NCI-H1417 treated with DMSO at 0.1 percent for 48 hours (cell line): ENCODE measurements at places on chromosomes 3 and 15.

GRCh38 chr15:97680606-97681220 is 279.8 kb upstream of the ARRDC4 start:
- no peak for DNase-seq

DNA sequence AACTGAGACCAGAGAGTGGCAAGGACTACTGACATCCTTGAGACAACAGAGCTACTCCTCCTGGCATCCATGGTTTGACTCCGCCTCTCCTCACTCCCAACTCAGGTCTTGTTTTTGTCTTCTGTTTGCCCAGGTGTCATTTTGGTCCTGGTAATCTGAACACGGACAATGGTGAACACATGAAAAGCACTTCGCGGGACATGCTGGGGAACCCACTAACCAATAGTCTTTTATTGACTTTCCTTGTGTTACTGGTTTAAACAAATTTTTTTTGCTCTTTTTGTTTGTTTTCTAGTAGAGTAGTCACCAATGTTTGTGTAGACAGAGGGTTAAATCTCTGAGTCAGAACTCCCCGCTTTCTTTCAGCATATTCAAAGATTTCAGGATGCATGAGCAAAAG is 38.4 kb downstream of the LARP6 start:
- DNase-seq, result no peak

- no peak for DNase-seq
These were observed 10.7 kb downstream of the TMC3 start for GRCh38 chr15:81363276-81363675.

GRCh38 chr3:31408720-31409119 is 124.0 kb upstream of the STT3B start:
- no peak for DNase-seq

- no peak for DNase-seq
These were observed 51.5 kb upstream of the SLCO2A1 start for GRCh38 chr3:134081211-134081610.

DNA sequence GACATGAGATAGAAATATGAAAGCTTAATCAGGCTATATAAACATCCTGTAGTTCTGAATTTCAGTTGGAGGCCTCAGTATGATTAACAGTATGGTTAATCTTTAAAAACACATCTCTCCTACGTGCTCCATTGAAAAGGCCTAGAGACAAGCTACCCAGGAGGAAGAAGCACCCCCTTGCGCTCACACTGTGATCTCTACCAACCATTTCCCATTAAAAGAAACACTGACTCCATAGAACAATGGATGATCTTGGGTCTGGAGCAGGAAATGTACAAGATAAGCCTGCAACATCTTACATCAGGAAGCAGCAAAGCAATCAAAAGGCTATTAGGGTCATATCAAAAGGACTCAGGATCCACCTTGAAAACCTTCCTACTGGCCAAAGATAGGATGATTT is 3.4 kb upstream of the EOGT start:
- no peak for DNase-seq

- no peak for DNase-seq
These were observed 251.0 kb upstream of the RARB start for GRCh38 chr3:25177041-25177440.

- DNase-seq, result no peak
These were observed 31.8 kb downstream of the MYO9A start for GRCh38 chr15:72086010-72086697.

DNA sequence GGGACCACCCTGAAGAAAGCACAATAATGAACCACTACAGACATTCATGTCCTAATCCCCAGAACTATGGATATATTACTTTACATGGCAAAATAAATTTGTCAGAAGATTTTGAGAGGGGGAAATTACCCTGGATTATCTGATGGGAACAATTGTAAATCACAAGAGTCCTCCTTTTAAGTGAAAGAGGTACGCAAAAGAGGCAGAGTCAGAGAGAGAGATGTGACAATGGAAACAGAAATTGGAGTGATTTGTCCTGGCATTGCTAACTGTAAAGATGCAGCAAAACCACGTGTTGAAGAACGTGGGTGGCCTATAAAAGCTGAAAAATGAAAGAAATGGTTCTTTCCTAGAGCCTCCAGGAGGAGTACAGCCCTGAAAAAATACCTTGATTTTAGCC is 1121.4 kb upstream of the ALCAM start:
- no peak for DNase-seq

DNA sequence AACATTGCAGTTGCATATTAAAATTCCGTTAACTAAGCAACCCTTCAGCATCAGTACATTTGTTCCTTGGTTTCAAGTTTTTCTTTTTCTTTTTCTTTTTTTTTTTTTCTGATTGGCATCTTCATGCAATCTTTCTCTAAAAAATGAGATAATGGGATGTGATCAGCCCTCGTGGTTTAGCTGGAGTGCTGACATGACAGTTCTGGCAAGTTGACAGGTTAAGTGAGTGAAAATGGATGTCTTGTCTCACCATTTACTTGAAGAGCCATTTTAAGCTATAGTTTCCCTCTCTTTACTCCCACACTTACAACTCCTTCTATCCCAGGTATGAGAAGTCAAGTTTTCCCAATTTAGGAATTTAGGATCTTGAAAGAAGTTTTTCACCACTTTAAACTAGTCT is 495.2 kb downstream of the ROBO2 start:
- DNase-seq, result no peak

DNA sequence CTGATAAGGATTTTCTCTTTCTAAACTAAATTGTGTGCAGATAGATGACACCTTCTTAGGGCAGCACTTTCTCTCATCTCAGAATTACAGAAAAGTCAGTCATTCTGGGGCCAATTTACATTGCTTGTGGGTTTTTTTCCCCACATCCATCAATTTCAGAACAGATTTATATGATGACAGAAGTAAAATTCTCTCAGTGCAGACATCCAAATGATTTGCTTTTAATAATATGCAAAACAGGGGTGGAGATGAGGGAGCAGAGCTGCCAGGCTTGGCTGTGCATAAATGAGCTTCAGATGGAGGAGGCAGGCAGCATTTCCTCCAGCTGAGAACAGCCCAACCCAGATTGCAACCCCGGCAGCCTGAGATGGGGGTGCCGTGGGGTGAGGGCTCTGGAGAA is 44.0 kb downstream of the EDEM1 start:
- no peak for DNase-seq

GRCh38 chr3:54901906-54902685 is 25.8 kb downstream of the LRTM1 start:
- no peak for DNase-seq
